ENCODE measurements at places on chromosomes 11 and 22. TPM values are rescaled to one million over a fixed set of nuclear protein-coding genes. Genes with fewer than 3 reads are reported as not detected.
A peak's percentile ranks its signal among the peaks of the same experiment; 100 is the strongest.

GRCh38 chr11:2761131-2762030 lies 61.6 kb upstream of the KCNQ1OT1 start:
- DNase-seq = no peak
- no peak overlapping the region for H3K4me3 ChIP-seq
- H3K4me1 ChIP-seq = no peaks in the 10 kb centered on the region
- peaks cover 7% of the 10 kb centered on the region for H3K36me3 ChIP-seq

DNA sequence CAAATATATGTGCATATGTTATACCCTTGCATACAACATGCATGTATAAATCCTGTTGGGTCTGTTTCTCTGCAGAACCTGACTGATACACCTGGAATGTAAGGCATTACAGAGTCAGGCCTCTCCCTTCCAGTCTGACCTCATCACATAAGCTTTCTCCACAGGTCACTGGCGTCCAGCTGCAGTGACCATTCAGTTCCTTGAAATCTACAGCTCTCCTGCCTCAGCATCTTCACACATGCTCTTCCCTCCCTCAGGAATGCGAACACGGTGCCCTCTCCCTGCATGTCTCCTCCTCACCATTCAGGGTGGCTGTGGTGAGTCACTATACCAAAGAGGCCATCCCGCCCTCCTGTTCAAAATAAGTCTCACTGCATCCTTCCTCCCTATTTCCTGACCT lies 657.8 kb upstream of the B3GAT1 start:
- no peaks in the 10 kb centered on the region for H3K36me3 ChIP-seq
- H3K27me3 ChIP-seq = peaks cover 33% of the 10 kb centered on the region
- no peak for DNase-seq
- H3K27ac ChIP-seq = no peak overlapping the region
- H3K4me3 ChIP-seq = no peak overlapping the region
- H3K4me1 ChIP-seq = no peaks in the 10 kb centered on the region

GRCh38 chr22:43922123-43922522 lies 1.5 kb upstream of the PNPLA3 start:
- H3K27me3 ChIP-seq = peaks cover 21% of the 10 kb centered on the region
- no peaks in the 10 kb centered on the region for H3K36me3 ChIP-seq
- no peak for DNase-seq
- no peak overlapping the region for H3K27ac ChIP-seq
- peaks cover 4% of the 10 kb centered on the region for H3K4me1 ChIP-seq
- no peak overlapping the region for H3K4me3 ChIP-seq

The TAF10 gene
- 160 TPM for total RNA-seq

DNA sequence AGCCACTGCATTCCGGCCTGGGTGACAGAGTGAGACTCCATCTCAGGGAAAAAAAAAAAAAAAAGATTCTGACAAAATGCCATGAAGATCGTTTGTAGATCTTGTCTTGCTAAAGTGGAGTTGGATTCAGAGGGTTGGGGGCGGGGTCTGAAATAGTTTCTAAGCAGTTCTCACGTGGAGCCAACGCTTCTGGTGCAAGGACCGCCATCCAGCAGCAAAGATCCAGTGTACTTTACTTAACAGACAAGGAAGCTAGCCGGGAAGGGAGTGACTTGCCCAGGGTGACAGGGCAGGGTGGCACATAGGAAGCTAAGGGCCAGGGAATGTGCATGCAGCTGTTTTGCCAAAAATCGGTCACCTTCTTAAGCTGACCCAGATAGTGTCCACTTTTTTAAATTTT lies 27.4 kb downstream of the APOL1 start:
- peak overlapping the region; percentile 29 for H3K27ac ChIP-seq
- H3K4me1 ChIP-seq = peaks cover 28% of the 10 kb centered on the region
- DNase-seq = no peak
- no peak overlapping the region for H3K4me3 ChIP-seq

- no peak overlapping the region for H3K27ac ChIP-seq
- H3K4me3 ChIP-seq = no peak overlapping the region
- H3K4me1 ChIP-seq = peaks cover 23% of the 10 kb centered on the region
- H3K36me3 ChIP-seq = no peaks in the 10 kb centered on the region
- DNase-seq = no peak
These were observed 16.4 kb downstream of the MYEOV start for GRCh38 chr11:69310351-69310750.

DNA sequence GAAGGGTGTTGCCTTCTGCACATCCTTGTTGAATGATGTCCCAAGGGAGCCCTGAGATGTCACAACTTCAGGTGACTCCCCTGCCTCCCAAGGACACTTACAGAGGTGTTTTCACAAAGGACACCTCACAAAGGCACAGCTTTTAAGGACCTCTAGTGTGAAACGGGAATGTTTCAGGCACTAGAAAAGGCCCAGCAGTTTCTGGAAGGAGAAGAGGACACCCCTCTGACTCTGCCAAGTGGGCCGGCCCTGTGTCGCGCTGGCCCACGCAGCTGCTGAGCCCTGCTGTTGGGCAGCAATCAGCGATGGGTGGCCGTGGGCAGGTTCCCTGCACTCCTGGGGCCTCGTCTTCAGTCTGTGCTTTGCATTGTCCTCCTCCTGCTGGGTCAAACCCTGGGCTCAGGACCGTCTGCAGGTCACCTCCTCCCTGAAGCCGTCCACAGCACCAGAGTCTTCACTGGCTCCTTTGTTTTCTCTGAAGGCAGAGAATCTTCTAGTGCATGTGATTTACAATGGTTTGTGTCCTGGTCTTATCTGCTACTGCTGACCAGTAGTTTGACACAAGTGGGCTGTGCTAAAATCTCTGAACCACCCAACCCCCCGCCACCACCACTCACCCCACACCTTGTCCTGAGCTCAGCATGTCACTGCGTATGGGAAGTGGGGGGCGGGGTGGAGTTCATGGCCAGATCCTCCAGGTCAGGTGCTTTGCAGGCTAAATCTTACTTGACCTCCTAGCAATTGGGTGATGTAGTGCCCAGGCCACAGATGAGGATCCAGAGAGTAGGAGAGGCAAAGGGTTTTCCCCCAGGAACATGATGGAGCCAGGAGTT lies 3.2 kb downstream of the LINC01488 start:
- H3K36me3 ChIP-seq = no peaks in the 10 kb centered on the region
- H3K4me3 ChIP-seq = no peak overlapping the region
- H3K4me1 ChIP-seq = no peaks in the 10 kb centered on the region
- H3K27me3 ChIP-seq = no peaks in the 10 kb centered on the region
- H3K27ac ChIP-seq = no peak overlapping the region
